ENCODE measurements at places on chromosomes 2 and 18.

DNA sequence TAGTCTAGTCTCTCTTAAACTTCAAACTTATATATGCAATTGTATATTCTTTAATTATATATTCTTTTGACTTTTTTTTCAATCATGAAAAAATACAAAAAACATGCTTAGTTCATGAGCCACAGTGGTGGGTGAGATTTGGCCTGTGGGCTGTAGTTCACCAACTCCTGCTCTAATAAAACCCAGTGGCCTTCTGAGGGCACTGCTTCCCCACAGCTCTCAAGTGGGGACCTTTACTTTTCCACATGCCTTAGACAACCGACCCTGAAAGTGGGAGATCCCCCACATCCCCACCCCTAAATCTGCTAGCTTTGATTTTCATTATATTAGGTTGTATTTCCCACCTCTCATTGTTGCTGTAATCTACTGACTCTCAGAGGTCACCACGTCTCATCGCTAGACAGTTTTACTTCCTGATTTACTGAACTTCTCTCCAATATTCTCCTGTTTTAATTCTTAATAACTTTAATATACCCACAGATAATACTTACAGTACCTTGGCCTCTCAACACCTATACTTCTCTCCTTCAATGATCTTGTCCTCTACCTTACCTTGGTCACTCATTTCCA lies 57.3 kb downstream of the ROCK1 start:
- ATAC-seq = no peak

- ATAC-seq = no peak
Measured at GRCh38 chr2:172977270-172978062, 98.2 kb upstream of the MAP3K20 start.

GRCh38 chr2:190587106-190587505 lies 52.6 kb upstream of the NEMP2 start:
- ATAC-seq = no peak

GRCh38 chr2:24046599-24046929 lies 627 bp downstream of the WDCP start:
- ATAC-seq = no peak

DNA sequence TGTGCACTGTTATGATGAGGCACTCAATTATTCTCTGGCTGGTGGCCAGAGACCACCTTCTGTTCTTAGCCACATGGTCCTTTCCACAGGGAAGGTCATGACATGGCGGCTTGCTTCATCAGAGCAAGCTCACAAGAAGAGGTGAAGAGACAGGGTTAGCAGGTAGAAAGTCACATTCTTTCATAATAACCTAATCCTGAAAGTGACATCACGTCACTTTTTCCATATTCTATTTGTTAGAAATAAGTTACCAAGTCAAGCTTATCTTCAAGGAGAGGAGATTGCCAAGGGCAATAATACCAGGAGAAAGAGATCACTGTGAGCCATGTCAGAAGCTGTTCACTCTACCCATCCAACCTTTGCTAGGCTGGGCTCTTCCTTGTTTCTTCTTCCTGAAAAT lies 139.4 kb downstream of the OSR1 start:
- no peak for ATAC-seq

DNA sequence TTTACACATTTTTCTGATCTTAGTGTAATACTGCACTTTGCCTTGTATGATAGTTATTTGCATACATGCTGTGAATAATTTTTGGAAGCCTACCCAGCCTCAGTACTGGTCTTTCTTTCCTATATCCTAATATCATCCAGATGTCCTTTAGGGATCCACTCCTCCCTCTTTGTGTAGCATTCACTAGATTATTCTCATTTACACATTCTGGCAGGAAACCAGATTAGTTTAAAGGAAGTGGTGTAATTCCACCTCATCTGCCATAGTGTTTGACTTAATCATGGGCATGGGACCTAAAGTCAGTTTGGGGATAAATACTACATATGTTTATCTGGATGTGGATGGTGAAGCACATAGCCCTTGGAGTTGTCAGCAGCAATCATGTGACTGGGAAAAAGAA lies 444.9 kb upstream of the MAP2 start:
- no peak for ATAC-seq

- no peak for ATAC-seq
Measured at GRCh38 chr2:192029089-192029488, 165.6 kb downstream of the TMEFF2 start.

DNA sequence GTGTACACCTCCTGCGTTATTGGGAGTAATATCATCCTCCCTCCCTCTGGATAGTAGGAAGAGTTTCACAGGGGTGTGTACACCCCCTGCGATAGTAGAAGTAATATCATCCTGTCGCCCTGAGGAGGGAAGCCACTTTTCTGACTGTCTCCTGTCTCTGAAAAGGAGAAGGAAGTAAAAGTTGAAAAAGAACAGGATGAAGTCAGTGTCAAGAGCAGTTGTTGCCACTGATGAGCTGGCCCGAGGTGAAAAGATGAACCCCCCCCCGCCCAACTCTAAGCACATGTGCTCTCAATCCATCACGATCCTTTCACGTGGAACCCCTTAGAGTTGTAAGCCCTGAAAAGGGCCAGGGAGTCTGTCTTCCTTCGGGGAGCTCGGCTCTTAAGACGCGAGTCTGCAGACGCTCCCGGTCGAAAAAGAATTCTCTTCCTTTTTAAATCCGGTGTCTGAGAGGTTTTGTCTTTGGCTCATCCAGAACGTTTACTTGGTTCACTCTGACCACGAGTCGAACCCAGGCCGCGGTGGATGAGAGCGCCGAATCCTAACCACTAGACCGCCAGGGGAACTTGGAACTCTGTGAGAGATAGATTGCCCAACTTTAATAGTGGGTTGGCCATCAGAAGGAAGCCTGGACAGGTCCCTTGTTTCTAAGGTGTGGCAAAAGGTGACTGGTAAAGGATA lies 22.4 kb upstream of the NAGK start:
- ATAC-seq = peak; percentile 18

DNA sequence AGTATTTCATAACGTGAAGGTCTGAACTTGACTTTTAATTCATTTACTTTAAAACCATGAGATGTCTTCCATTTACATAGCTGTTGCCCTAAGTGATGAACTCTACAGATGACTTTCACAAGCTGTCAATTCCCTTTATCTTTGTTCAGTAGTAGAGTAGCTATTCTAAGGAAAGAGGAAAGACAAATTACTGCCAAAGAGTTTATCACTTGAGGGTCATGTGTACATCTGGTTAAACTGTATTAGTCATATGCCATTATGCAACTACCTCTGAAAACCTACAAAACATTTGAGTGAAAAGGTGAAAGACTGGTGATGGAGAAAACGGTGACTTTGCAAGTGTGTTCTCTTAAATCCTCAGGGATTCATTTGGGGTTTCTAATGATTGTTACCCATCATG lies 763.9 kb downstream of the TMEM182 start:
- no peak for ATAC-seq

GRCh38 chr18:23301972-23302371 lies 151.1 kb upstream of the RIOK3 start:
- ATAC-seq = no peak

DNA sequence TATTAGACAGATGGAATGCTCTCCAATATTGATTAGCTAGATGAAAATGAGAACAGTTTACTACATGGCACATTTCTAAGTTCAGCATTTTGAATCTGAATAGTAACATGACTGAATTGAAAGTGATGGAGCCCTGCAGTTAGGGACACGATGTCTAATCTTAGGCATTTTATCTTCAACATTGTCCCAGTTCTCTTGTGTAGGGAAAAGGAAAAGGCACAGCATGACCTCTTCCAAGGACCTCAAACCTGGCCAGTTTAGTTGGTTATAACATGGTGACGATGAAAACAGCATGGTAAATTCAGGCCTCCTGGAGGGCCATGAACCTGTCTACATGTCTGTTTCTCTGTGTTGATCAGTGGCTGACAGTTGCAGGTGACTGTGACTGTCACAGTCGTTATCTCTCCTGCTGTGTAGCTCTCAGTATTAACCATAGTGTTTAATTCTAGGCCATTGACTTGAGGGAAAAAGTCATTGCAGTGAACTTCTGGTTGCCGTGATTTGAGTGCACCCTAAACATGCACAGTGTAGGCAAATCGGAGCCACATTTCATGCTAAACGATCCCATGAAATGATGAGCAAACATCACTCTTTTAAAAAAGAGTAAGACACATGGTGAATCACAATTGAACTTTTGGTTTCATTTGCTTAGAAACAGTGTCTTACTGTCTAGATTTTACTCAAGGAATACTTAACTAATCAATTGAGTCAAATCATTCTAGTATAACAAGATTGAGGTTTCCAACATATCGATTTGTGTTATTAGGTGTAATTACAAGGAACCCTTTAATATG lies 129.7 kb downstream of the PHLPP1 start:
- ATAC-seq = peak; percentile 93

DNA sequence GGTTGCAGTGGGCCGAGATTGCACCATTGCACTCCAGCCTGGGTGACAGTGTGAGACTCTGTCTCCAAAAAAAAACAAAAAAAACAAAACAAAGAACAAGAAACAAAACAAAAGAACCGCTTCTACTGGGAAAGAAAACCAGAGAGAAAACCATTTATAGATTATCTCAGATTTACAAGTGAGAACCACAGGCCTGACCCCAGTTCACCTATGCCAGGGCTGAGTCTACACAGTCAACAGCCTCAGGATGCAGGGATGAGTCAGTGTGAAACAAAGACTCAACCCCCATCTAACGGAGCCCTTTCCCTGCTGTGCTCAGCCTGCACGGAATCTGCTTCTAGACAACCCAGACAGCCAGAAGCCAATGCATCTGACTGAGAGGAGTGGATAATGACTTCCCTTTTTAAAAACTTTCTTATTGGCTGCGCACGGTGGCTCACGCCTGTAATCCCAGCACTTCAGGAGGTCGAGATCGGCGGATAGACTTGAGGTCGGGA lies 25.5 kb upstream of the YWHAQ start:
- ATAC-seq = peak; percentile 86

DNA sequence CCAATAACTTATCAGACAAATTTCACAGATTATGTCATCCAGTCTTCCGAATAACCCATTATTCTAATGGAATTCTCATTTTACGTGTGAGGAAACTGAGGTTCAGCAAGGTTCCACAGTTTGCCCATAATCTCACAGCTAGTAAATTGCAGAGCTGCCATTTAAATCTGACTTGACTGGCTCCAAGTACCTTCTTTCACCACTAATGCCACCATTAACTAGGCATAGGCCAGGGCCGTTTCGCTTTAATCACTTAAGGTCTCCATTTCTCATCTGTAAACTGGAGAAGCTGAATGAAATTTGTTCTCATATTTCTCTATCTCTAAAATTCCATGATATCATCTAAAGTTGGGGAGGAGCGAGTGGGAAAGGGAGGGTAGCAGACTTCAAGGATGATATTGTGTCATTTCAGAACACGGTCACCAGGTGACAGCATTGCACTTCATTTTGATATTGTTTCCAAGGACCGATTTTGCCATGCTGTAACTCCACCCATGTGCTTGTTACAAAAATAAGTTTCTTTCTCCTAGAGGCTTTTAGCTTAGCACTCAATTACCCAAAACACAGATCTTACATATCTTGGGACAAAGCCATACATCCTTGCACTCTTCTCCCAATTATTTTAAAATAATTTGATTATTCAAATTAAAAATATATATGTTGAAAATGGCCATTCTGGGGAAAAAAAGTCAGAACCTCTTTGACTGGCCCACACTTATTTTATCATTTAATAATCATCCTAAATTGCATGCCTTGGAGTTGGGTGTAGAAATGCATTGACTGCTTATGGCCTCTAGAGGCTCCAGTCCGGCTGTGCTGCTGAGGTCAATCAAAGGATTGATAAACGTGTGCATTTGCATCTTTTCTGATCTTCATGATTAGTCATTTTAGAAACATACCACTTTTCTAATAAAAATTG lies 123.8 kb downstream of the AKAIN1 start:
- ATAC-seq = peak; percentile 40

- no peak for ATAC-seq
Measured at GRCh38 chr2:161976295-161976694, 97.7 kb downstream of the DPP4 start.

DNA sequence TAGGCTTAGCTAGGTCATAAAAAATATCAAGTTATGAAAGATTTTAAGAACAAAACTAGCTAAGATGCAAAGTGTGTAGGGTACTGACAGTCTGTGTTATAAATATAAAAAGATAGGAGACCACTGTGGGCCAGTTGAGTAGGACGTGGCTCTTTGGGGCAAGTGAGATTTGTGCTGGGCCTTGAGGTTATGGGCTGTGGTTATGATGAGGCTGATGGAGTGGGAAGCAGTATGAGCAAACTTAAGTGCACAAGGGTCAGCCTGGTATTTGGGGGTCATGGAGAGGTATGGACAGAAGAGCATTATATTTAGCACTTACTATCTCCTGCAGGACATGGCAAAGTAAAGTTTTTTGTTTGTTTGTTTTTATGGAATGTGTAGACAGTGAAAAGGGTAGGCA lies 70.1 kb downstream of the SETBP1 start:
- no peak for ATAC-seq

- no peak for ATAC-seq
Measured at GRCh38 chr2:143160732-143161707, 31.8 kb downstream of the ARHGAP15 start.
